ENCODE measurements at places on chromosomes 3 and 15.

- no peak for DNase-seq
Measured at GRCh38 chr15:92494806-92495336, 101.2 kb downstream of the ST8SIA2 start.

GRCh38 chr3:17639765-17640164, 102.7 kb downstream of the TBC1D5 start:
- DNase-seq: no peak

GRCh38 chr3:113736548-113737089, 9.4 kb downstream of the NAA50 start:
- DNase-seq: no peak

GRCh38 chr3:10047876-10048275, 21.6 kb downstream of the FANCD2 start:
- no peak for DNase-seq

DNA sequence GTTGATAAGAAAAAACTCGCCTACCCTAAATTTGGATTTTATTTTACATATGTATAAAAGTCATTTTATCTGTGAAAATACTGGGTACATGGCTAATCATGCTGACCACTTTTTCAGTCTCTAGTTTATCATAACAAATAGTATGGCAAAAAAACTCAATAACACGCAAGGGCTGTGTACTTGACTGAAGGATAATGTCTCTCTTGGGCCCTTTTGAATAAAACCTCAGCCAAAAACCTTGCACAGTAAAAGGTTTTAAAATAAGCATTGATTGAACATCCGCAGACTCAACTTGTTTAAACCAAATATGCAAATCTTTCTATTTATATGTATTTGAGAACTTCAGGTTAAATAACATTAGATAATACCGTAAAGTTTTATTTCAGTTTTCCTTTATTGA, 285.3 kb downstream of the CADM2 start:
- no peak for DNase-seq

GRCh38 chr15:25508369-25509002, 69.7 kb upstream of the UBE3A start:
- no peak for DNase-seq

DNA sequence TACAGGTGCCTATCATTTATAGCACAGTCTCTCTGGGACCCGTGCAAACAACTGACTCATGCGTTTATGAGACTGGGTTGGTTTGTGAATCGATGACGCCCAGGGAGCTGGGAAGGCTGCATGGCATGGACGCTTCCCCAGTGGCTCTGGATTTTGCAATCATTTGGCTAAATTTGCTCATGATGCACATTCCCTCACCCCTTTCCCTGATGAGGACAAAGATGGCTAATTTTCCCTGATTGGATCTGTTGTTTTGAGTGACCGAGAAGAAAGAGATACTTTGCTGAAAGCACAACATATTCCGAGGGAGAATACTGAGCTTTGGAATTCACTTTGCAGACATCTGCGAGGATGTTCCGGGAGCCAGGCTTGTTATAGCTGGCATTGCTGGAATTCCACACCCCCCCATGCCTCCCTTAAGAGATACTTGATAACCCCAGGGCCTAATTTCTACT, 51.1 kb downstream of the CGNL1 start:
- DNase-seq: no peak

- DNase-seq: no peak
Measured at GRCh38 chr3:14837878-14838258, 19.1 kb downstream of the FGD5 start.
